Mesenteric fat pad (tissue), 1 donor: ENCODE measurements at places on chromosomes 12 and 14. TPM values are rescaled to one million over a fixed set of nuclear protein-coding genes. Genes with fewer than 3 reads are reported as not detected.

Gene SSPN
- total RNA-seq = 21.1 TPM

Gene ART4
- total RNA-seq = 1.6 TPM

Gene PIANP
- total RNA-seq = 0.16 TPM

- no peak for DNase-seq
Observed at GRCh38 chr14:38187528-38187927, 20.2 kb upstream of the SSTR1 start.
